ENCODE measurements at places on chromosomes 1 and 21. TPM values are rescaled to one million over a fixed set of nuclear protein-coding genes. Genes with fewer than 3 reads are reported as not detected.

- no peak for DNase-seq
Observed at GRCh38 chr1:235011064-235011598, 117.5 kb downstream of the TOMM20 start.

FCGR3A gene
- 35.9 TPM for polyA plus RNA-seq

DNA sequence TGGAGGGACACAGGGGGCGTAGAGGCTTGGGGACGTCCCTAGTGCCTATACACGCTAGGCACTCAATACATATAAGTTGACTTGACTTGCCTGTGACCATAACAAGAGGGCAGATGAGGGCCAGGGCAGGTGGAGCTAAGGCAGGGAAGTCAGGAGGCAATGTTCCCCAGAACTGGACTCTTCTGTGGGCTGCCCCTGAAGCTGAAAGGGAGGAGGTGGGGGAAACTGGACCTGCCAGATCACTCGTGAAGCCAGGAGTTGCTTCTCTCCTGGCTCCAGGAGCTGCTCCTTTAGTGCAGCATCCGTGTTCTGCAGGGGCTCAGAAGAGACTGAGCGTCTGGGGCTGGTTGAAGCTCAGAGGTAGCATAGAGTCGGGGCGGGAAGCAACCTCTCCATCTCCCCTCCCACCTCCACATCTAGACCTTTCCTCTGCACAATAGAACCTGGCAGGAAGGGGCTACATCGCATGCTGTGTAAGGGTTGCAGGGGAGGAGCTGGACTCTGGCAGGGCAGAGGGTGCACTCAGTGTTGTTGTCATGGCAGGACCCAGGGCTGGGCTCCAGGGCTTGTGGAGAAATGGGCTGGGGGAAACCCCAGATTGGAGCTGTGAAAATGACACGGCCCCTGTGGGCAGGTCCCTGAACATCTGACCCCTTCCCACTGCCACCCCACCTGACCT, 2.9 kb upstream of the SEMA4A start:
- peak; percentile 74 for DNase-seq

DNA sequence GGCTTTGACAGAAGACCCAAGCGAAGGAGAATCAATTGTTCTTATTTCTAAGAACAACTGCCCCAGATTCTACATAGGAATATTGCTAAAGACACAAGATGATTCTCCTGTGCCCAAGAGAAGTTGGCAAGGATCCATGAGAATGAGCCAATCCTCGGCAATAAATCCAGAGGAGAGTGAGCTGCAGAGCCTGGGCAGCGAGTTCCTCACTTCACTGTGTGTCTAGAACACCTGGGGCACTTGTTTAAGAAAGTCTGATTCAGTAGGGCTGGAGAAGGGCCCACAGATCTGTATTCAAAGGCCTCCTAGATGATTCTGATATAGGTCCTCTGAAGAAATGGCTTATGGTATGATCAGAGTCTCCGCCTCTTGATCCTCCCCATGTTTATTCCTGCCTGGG, 31.8 kb downstream of the GADD45A start:
- no peak for DNase-seq

KLHDC9 gene
- not detected for polyA plus RNA-seq

DNA sequence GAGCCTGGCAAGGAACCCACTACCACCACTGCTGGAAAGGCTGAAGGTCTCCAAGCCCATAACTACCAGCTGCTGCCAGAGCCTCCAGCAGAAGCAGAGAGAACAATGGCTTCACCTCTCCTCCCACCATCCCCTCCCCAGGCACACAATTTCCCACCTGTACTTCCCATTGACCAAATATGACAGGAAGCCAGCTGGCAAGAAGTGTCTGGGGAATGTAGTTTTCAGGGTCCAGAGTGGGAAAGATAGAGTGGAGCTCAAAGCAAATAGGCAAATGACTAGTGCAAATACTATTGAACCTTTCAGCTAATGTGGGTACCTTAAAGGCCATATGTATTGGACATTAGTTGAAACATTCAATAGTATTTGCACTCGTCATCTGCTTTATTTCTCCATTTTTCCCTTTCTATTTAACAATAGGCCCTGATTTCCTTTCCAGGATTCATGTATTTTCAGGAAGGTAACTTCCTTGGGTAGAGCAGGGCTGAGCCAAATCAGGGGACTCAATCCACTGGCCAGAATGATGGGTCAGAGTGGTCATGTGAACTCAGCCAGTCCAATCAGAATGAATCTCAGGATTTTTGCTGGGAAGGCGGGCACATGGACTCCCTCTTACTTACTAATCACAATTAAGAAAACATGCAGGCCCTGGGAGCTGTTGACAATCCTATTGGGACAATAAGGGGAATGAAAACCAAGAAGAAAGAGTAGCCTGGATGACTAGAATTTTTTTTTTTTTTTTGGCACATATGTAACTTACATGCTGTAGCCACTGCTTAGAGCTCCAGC, 12.1 kb upstream of the NFYC start:
- DNase-seq: no peak

DNA sequence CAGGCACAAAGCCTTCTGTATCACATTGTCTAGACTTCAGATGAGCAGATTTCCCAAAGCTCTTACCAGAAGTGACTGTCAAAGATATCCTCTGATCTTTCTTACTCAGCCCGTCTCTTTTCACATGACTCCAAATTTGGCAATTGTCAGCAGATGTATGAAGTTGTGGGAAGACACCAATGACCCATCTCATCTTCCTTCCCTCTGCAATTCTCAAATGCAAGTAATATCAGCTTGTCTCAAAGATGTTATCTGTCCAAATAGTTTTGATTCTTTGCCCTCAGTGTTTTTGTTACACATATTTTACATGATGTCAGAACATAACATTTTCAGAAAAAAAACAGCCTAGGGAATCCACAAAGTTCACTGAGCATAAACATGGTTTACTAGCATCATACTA, 45.1 kb upstream of the RGS2 start:
- DNase-seq: no peak

GRCh38 chr1:100077531-100077930, 55.2 kb downstream of the SASS6 start:
- DNase-seq: no peak
